NCI-H460 (cell line): ENCODE measurements at places on chromosomes 5 and 9.

DNA sequence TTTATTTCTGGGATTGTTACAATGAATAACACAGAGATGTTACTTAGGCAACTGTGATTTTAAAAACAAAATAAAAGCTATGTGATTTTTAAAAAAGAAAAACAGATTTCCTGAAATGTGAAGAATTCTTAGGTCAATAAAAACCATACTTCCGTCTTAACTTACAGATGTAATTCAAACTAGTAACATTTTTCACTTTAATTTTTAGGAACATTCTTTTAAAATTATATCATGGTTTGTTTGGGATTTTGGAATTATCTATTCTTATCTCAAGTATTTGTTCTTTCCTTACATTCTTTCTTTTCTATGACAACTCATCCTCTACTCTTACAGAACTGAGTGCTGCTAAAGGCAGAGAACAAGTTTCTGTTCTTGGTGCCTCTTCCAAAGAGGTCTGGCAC is 159.5 kb downstream of the RAPGEF6 start:
- no peak for DNase-seq

DNA sequence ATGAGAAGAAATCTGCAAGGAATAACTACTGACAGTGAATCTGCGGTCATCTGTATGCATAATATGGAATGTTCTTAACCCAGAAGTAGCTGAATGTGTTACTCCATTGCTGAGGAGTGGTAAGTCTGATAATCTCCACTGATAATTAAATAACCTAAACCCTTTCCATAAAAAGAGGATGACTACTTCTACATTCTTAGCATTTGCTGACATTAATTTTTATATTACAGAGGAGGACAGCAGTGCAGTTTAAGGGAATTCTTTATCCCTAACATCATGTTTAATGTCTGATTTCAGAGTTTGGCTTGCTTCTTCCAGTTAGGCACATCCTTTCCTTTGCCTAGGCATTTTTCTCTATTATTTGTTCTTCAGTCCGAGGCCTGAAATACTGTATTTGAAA is 52.2 kb downstream of the CDC42SE2 start:
- DNase-seq: no peak

DNA sequence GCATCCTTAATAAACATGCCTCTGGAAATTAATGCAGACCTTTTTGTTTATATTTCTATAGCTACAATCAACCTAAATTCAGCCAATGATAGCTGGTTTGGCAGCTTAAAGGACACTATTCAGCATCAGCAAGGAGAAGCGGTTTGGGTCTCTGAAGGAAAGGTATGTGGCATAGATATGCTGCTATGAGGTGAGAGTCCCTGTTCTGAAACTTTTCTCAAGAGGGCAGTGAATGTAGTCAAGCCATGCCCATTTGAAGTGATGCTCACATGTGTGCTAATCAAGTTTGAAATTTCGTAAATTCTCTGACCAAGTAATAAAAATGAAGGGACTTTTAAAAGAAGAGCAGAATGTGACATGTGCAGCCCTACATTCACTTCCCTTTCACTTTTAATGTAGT is 72.6 kb downstream of the TJP2 start:
- DNase-seq: no peak

DNA sequence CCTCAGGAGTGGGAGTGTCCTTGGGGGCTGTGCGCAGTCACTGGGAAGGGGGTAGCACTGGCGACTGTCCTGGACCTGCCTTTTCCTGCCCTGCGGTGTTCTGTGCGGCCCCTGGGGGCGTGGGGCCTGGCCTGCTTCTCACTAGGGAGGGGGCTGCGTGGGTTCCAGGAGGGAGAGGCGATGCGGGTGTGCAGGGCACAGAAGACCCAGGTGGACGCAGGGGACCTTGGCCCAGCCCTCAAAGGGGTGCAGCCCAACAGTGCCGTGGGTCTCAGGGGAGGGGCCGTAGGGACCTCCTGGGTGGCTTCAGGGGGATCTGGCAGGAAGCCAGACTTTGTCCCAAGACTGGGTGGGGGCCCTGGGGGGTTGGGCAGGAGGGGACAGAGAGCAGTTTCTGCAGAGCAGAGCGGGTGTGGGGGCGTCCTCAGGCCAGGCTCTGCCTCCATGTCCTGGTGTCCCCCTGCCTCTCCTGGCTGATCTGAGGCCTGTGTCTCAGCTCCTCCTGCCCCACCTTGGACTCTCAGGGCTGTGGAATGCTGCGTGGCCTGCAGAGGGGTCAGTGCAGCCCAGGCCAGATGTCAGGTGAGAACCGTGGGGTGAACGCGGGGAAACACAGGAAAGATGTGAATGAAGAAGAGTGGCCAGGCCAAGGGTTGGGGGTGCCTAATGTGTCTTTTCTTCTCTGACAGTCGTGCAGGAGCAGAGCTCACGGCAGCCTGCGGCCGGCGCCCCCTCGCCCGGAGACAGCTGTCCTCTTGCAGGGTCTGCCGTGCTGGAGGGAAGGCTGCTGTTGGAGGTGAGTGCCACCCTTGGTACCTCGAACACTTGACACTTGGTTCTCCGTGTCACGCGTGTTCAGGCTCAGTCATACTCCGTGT is 54.6 kb downstream of the AHRR start:
- DNase-seq: no peak

DNA sequence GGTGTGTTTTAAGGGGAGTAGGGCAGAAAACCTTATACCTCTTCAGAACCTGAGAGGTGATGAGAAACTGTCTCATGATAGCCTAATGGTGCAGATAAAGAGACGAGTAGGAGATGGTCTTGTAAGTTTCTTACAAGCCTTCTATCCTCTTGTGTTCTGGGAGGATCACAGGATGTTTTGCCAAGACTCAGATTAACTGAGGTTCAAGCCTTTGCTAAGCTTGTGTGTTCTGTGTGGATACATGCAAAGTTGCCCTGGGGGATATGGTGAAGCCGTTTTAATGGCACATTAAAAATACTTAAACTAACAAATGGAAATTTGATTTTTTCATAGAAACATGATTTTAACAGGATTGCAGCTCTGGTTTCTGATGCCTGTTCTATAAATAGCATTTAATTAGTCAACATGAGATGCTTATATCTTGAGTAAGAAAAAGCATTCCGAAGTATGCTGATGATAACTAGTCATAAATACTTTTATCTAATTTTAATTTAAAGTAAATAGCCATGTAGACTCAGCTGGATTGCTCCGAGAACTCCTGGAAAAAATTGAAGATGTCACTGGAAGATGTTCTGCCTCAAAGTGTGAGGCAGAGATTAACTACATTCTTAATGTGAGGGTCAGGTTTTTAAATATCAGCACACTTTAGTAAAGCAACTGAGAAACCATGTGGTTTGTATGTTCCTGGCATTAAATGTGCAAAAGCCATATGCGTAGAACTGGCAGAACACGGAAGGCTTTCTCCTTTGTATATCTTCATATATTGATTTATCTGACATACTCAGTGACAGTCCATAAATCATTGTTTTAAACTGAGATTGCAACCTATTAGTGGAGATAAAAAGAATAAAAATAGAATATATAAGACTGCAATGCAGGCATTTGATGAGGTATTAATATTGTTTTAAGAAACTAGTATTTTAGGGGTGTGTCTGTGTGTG is 53.7 kb downstream of the IPO11 start:
- DNase-seq: no peak

DNA sequence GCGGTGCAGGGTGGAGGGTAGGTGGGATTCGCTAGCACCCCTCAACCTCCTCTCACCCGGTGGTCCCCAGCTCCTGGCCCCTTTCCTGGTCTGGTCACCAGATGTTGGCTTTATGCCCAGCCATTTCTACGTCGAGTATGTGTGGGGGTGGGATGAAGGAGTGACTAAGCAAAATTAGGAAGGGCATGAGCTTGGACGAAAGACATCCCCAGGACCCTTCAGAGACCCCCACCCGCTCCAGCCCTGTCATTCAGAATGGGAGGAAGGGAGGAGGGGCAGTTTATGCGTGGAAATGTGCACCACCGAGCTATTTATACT is 742 bp downstream of the BHMT2 start:
- no peak for DNase-seq

GRCh38 chr5:115977096-115977495 is 14.8 kb downstream of the LVRN start:
- no peak for DNase-seq

DNA sequence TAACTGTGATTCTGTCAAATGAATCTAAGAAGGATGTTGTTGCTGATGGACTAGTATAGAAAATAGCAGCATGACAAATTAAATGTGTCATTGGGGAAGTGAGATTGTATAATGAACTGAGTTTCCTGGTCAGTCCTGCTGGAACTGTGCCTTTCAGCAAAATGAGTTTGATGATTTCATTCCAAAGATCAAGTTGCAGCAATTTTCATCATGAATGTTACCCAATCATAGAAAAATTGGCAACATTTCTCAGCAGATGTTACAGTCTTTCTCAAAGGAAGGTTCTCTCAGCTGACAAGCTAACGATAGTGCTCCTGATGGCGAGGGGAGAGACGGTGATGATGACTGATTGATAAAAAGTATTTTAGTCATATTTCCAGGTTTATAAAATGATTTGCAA is 10.7 kb downstream of the PCDHAC2 start:
- peak; percentile 38 for DNase-seq

- no peak for DNase-seq
These were observed 288.4 kb downstream of the EBF1 start for GRCh38 chr5:158811350-158811749.

- no peak for DNase-seq
These were observed 40.2 kb downstream of the STK10 start for GRCh38 chr5:172147857-172148256.

DNA sequence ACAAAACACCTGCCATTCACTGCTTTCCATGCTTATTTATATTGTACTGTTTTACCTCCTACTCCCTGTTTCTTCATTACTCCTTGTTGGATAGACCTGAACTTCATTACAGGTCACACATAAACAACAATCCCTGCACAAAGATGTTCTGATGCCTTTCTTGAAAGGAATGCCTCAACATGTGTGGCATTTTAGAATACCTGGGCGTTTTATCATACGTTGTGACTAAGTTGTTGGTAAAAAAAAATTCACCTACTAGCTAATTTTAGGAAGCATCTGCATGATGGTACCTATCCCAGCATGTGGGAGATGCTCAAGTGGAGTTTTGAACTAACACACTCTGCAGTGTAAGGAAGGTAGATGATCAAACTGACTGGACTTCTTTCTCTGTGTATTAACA is 604.1 kb downstream of the TAF11L14 start:
- DNase-seq: no peak

GRCh38 chr5:78647351-78647818 is 1.2 kb downstream of the LHFPL2 start:
- DNase-seq: no peak

DNA sequence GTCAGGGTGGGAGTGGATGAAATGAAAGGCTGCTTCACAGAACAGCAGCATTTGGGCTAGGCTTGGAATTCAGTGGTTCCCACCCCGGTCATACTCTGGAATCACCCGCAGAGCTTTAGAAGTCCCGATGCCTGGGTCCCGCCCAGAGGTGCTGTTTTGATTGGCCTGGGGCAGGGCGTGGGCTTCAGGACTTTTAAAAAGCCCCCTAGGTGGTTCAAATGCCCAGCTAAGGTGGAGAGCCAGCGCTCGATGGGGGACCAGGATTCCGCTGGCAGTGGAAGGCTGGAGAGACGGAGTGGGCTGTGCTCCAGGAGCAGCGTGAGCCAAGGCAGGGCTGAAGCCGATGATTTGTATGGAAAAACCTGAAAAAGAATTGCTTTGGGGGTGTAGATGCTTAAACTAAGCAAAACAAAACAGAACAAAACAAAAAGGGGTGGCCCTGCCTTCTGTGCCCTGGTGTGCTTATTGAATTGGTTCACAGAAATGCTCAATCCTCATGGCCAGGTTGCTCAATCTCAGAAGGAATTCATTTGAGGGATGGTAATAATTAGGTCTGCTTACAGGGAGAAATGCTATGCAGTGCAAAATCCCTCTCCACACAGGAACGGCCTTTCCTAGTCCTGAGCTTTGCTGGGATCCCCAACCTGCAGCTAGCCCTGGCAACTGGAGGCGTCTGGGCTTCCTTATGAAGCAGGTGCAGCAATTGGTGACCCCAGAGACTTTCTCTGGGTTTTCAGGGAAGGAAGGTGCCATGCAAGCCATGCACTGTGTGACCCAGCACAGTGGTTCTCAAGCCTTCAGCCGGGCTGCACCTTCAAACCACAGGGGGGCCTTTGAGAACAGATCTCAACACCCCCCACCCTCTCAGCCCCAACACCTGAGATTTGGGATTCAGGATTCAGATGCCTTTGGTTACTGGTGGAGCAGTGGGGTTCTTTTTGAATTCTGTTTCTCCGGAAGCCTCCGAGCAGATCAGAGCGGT is 174.0 kb upstream of the ZNF618 start:
- DNase-seq: no peak

DNA sequence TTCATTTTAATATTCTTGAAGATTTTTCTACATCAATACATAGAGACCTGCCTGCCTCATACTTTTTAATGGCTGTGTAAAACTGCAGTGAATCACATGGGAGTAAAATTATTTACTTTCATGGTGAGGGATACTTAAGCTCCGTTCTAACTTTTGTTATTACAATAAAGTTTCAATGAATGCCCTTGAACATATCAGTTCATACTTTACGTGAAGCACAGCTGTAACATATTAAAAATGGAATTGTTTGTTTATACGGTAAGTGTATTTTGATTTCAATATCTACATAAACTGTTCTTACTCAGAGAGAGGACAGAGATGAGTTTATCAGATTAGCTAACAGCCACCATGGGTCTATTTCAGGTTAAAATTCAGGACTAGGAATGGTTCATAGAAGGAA is 155.1 kb downstream of the NR3C1 start:
- DNase-seq: no peak

GRCh38 chr9:94875300-94876020 is 149.0 kb downstream of the AOPEP start:
- no peak for DNase-seq

DNA sequence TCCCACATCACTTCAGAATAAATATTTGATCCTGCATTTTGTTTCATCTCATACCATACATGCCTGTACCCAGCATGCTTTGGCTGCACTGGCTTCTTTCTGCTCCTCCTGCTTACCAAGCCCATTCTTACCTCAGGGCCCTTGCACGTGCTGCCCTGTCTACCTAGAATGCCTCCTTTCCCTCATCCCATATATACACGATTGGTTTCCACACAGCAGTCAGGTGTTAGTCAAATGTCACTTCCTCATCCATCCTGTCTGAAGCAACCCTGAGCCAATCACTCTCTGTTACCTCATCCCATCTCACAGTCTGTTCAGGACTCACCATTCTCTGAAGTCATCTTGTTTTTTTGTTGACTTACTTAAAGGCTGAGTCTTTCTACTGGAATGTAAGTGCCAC is 30.3 kb downstream of the CAST start:
- DNase-seq: no peak

DNA sequence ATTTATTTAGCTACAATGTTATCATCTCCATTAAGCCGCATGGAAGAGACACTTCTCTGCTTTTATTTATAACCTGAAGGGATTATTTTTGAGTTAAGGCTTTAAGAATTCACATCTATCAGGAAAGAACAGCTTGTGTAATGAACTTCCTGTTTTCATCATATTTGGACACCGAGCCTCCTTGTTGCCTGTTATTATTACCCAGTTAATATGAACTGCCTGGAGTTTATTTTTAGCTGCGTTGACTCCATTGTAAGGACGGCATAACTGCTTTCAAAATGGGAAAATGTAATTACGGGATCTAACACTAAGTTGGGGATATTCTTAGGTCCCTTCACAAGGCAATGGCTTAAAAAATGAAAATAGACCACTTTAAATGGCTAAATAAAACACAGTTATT is 89.0 kb upstream of the NR4A3 start:
- DNase-seq: no peak

- no peak for DNase-seq
These were observed 58.7 kb downstream of the ZNF354C start for GRCh38 chr5:179118756-179119414.
